Activated CD4-positive, alpha-beta T cell treated with anti-CD3 and anti-CD28 coated beads, Interleukin-2, amount 50 U/mL, for 48 hours (primary cell): ENCODE measurements at places on chromosomes 4 and X.
A peak's percentile ranks its signal among the peaks of the same experiment; 100 is the strongest.

GRCh38 chrX:26783512-26784225 lies 567.7 kb downstream of the MAGEB5 start:
- DNase-seq = no peak

GRCh38 chrX:132169554-132169953 lies 41.7 kb upstream of the FRMD7 start:
- no peak for DNase-seq

DNA sequence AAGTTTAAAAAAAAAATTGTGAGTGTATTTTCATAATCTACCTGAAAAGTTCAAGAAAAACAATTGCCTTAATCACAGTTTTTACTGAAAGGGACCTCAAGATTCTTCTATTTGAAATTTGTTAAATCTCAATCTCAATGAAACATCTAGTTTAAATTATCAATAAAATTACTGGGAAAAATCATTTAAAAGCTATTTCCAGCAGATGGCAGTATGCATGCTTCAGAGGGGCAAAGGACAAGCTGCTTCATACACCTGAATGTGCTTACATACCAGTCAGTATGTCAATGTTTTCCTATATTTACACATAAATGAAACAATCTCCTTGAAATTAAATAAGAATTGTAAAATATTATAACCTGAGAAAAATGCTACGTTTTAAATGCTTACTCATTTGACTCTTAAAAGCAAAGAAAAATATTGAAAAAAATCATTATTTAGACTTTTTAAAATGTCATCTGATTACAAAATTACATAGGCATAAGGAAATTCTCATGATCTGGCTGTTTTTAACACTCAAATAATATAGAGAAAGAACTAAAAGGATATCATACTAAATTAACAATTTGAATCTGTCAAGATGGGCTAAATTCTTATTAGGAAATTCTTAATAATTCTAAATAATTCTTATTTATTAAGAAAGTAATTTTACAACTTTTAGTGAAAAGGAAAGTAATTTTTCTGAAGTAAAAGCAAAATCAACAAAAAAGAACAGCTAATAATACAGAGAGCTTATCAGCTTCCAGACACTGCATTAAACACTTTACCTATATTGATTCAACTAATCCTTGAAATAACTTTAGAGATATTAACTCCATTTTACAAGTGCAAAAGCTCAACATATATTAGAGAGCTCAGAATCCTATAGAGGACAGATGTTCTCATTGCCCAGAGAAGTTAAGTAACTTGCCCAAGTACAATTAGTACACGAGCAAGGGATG lies 242.1 kb downstream of the ADAMTS3 start:
- DNase-seq = no peak

GRCh38 chr4:128751354-128751753 lies 58.1 kb upstream of the JADE1 start:
- DNase-seq = no peak

DNA sequence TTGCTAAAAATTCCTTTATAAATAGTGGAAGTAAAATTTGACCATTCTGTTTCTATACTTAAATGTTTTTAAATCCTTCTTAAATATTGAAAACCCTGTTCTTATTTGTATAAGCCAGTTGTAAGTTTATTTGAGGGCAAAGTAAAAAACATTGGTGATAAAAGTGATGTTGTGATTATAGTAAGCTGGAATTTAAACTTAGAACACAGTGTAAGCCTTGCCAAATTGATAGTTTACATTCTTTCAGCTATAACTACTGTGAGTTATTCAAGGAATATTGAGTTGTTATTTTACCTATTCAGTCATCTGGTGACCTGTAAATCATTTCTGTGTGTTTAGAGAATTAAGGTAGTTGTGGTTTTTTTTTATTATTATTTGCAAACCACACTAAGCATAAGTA lies 9.6 kb downstream of the YY2 start:
- DNase-seq = no peak

- DNase-seq = no peak
Observed at GRCh38 chr4:64911846-64912245, 502.6 kb upstream of the TECRL start.

- no peak for DNase-seq
Observed at GRCh38 chrX:51976503-51976902, 83.1 kb downstream of the MAGED1 start.

- DNase-seq = peak; percentile 63
Observed at GRCh38 chrX:118975831-118976598, 1.6 kb downstream of the LONRF3 start.

- no peak for DNase-seq
Observed at GRCh38 chrX:125654501-125654900, 334.8 kb downstream of the TEX13C start.

- DNase-seq = no peak
Observed at GRCh38 chrX:132393485-132393884, 95.4 kb downstream of the MBNL3 start.

GRCh38 chr4:4781936-4782707 lies 77.3 kb upstream of the MSX1 start:
- no peak for DNase-seq

DNA sequence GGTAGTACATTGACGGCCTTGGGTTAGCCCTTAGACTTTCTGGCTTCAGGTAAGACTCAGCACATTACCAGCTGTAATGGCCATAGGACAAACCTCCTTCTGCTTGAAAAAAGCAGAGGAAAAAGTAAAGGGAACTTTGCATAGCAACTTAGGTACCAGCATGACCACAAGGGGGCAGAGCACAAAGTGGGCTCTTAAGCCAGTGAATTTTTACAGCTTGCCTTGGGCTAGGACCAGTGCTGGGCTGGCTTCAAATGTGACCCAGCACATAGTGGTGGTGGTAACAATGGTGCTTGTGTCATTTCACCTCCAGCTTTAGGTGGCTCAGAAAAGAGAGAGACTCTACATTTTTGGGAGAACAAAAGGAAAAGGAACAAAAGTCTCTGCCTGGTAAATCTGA lies 66.1 kb downstream of the KLHL4 start:
- DNase-seq = no peak

DNA sequence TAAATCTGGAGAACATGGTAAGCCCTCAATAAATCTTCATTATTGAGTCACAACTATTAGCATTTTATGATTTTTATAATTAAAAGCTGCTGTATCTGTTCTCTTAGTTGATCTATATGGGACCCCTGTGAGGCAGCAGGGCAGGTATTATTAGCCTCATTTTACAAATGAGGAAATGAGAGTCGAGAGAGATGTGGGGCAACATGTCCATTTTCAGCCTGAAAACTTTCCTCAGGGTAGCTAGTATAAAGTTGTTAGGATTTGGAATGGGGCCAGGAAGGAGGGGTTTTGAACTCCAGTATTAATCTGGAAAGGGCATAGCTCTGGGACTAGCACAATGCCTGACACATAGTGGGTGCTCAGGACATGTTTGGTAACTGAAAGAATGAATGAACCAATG lies 191.7 kb upstream of the GPC4 start:
- no peak for DNase-seq

DNA sequence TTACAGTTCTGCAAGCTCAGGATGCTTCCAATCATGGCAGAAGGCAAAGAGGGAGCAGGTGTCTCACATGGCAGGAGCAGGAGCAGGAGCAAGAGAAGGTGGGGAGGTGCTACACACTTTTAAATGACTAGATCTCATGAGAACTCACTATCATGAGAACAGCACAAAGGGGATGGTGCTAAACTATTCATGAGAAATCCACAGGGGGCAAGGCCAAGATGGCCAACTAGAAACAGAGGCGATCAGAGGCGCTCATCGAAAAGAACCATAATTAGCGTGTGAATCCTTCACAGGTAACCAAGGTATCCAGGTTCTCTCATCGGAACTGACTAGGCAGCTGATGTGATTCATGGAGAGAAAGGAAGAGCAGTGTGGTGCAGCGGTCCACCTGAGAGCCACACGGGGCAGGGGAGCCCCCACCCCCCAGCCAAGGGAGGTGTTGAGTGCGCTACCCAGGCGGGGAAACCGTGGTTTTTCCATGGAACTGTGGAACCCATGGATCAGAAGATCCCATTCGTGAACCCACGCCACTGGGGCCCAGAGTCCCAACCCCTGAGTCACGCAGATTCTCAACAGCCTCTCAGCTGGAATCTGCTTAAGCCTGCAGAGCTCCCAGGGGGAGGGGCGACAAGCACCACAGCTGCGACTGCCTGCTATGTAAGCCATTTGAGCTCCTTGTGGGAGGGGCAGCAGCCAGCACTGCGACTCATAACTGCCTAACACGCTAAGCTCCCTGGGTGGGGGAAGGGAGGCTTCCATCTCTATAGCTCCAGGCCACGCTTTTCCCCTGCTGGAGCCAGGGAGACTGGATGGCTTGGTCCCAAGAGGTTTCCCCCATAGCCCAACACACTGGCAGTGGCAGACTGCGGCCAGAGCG lies 46.7 kb downstream of the FGF16 start:
- no peak for DNase-seq

GRCh38 chrX:130051176-130051845 lies 59.0 kb downstream of the ELF4 start:
- DNase-seq = no peak

GRCh38 chrX:1380672-1381233 lies 11.2 kb downstream of the SLC25A6 start:
- DNase-seq = no peak

- peak; percentile 43 for DNase-seq
Observed at GRCh38 chrX:100928660-100929613, at the start of gene XKRX. Gene XKRX (minus strand): TSS chrX:100928917. CDS start chrX:100928304, 613 bp downstream.

GRCh38 chr4:86508436-86508835 lies 85.7 kb upstream of the PTPN13 start:
- no peak for DNase-seq

DNA sequence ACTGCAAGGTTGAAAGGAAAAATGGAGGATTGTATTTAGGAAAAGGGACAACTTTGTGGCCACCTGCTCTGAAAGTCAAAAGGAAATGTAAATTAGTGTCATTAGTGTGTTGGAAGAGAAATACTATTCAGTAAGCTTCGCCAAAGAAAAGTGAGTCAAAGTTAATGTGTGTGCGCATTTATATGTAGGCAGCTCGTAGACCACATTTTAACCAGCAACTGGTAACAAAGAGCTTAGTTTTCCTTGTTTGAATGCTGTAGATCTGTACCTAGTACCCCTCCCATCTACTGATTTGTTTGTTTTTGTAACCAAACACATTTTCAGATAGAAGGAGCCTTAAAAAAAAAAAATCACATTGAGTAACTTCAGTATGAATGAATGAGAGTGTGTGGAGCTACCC lies 69.3 kb downstream of the GPAT3 start:
- DNase-seq = no peak

DNA sequence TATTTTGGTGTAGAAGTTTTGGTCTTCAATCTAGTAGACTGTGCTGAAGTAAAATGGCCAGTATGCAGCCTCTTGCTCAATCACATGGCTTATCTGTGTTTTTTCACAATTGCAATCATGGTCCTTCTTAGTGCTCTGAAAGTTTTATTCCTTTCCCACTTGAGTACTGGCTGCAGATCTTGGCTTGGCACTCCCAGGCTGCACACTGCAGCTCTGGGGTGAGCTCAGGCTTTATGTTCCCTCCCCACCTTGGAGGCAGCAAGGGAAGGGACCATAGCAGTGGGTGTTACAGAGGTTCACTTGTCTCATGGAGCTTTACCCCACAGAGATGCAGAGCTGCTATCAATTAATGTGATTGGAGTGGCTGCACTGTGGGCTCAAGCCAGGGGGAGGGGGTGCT lies 156.0 kb downstream of the TENT5D start:
- DNase-seq = no peak

- DNase-seq = no peak
Observed at GRCh38 chr4:85496126-85496849, 21.3 kb downstream of the ARHGAP24 start.

DNA sequence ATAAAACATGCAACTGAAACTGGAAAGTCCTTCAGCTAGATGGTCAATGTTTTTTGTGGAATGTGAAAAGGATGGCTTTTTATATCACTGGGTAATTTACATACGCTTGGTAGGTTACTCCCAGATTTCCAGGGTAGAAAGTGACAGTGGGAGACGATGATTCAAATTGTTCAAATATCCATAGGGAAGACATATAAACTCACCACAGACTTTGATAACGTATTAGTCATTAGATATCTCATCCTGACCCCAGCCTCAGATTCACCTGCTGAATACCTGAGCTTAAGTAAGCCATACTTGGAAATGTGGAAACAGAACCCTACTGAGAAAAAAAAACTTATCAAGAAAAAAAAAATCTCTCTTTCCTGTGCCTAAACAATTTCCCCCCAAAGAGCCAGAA lies 169.4 kb downstream of the ZNF674 start:
- DNase-seq = no peak

GRCh38 chrX:127879585-127879984 lies 172.6 kb downstream of the ACTRT1 start:
- no peak for DNase-seq

DNA sequence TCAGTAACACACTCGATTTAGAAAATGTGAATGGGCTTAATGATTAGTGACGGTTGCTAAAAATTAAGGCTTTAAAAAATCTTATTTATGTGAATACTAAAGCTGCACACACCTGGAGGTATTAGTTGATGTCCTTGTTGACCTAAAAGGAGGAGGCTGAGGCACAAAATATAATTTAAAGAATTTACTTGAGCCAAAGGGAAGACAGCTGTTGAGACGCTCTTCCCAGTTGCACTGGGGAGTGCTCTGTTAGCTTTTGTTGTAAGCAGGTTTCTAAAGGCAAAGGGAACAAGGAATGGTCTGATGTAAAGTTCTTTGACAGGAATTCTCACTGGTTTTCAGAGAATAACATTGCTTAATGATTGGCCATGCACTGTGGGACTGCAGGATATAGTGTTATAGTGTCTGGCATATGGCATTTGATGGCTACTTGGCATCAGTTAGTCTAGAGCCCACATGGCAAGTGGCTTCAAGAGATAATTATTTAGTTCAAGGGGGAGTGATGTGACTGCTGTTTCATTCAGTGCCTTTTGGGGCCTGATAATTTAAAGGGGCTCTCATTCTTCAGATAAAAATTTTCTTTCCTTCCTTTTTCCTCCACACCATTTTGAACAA lies 30.8 kb upstream of the PGM2 start:
- DNase-seq = no peak

DNA sequence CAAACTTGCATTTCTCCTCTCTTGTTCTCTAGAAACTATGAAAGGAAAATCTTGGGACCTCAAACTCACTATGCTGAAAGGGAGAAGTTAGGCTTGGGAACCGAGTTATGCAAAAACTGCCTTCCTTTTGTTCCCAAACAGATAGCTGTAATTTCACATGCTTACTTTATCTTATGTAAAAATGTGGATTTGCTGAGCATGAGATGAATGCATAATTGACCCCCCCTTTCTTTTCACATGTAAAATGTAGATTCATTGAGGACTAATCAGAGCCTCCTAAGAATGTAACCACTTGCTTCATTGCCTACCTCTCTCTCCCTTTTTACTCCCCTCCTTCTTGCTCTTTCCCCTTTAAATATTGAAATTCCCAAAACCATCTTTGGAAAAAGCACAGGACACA lies 18.0 kb downstream of the TBC1D9 start:
- no peak for DNase-seq

- no peak for DNase-seq
Observed at GRCh38 chr4:185825737-185826136, 13.7 kb upstream of the SORBS2 start.

GRCh38 chrX:1336948-1337779 lies 579 bp downstream of the IL3RA start:
- DNase-seq = no peak

GRCh38 chrX:38341442-38341841 lies 11.0 kb upstream of the OTC start:
- DNase-seq = no peak

- no peak for DNase-seq
Observed at GRCh38 chrX:153494541-153495361, at the start of gene BGN. Gene BGN (plus strand): TSS chrX:153494980. CDS start chrX:153504632, 9,652 bp downstream.
